ENCODE measurements at places on chromosomes 5 and 9. TPM values are rescaled to one million over a fixed set of nuclear protein-coding genes. Genes with fewer than 3 reads are reported as not detected.

The SLC46A2 gene
- total RNA-seq = under 0.01 TPM

DNA sequence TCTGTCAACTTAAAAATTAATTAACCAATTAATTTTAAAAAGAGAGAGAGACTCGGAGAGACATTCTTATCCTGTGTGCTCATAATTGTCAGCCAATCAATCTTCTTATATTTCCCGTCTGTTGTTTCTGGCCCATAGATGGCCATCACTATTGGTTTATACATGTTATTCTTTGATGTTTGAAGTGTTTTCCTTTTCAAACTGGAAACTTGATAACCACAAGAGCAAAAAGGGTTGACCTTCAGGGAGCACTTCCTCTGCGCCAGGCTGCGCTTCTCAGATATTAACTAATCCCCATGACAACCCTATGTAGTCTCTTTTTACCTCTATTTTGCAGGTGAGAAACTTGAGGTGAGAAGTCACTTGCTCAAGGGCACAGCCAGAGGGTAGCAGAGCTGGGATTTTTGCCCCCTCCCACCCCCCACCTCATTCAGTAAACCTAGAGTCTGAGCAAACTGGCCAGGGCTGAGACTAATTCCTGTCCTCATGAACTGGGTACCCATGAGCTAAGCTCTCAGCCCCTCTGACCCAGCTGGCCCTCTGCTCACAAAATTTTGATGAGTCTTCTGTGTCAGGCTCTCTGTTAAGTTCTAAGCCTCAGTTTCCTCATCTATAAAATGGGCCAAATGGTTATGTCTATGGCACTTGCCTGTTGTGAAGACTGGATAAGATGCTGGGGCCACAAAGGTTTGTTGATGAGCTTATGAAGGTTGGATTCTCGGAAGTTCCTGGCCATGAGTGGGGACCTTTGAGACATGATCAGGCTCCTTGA lies 86.0 kb upstream of the SH3PXD2B start:
- DNase-seq = no peak

DNA sequence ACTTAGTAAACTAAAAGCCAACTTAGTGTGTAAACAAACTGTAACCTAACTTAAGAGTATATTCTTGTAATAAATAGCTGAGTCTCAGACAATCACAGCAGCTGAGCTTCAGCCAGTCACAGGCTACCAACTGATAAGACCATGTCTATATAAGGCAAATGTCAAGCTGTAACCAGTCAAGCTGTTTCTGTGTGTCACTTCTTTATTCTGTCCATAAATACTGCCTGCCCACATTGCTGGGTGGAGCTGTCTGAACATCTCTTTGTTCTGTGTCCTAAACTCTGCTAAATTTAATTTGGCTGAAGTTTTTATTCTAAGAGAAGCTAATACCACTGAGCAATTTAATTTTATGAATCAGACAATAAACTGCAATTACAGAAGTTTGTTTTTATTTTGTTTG lies 412.1 kb upstream of the CDH10 start:
- DNase-seq = no peak

DNA sequence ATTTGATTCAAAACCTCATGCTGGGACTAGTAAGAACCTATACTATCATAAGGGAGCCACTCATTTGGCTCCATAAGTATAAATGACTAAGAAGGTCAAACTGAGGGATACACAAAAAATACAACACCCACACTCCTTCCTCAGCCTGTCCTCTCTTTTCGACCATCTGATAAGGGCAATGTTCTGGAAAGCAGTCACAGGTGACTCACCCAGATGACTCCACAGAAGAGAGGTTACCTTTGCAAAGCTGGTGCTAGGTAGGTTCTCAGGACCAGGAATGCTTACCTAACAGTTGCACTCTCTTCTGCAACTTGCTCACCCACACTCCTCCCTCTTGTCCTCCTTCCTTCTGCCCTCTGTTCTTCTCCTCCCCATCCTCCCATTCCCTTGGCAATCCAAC lies 32.9 kb downstream of the LHFPL2 start:
- DNase-seq = no peak

GRCh38 chr5:153879596-153879995 lies 159.1 kb downstream of the FAM114A2 start:
- no peak for DNase-seq

The MZB1 gene
- not detected for total RNA-seq

DNA sequence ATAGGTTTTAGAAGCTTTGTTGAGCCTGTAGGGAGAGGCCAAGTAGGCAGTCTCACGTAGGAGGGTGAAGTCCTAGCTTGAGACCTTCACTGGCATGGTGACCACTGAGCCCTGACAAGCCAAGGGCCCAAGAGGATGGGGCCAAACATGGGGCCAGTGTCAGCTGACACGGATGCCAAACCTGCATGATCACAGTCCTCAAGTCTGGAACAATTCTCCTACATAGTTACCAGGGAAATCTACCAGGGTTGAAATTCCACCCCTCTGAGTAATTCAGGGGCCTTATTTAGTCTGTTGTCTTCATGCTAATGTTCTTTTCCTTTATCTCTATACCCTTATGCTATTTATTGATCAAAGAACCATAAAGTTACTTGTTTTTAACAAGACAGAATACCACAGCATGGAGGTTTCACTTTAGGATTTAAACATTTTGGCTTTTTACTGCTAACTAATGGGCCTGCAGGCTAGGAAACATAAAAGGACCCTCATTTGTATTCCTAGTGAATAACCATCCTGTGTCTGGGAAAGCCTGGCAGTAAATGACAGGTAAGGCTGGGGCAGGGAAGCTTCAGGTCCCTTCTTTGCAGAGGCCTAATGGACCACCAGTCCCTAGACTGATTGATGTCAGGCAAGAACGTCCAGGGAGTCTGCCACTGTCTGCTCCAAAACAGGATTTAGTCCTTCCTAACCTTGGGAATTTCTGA lies 140.8 kb downstream of the FGF1 start:
- DNase-seq = no peak

The AHRR gene
- 52.2 TPM for total RNA-seq

- no peak for DNase-seq
Measured at GRCh38 chr9:87359264-87359663, 138.4 kb upstream of the DAPK1 start.

The DMRT2 gene
- total RNA-seq = not detected

DNA sequence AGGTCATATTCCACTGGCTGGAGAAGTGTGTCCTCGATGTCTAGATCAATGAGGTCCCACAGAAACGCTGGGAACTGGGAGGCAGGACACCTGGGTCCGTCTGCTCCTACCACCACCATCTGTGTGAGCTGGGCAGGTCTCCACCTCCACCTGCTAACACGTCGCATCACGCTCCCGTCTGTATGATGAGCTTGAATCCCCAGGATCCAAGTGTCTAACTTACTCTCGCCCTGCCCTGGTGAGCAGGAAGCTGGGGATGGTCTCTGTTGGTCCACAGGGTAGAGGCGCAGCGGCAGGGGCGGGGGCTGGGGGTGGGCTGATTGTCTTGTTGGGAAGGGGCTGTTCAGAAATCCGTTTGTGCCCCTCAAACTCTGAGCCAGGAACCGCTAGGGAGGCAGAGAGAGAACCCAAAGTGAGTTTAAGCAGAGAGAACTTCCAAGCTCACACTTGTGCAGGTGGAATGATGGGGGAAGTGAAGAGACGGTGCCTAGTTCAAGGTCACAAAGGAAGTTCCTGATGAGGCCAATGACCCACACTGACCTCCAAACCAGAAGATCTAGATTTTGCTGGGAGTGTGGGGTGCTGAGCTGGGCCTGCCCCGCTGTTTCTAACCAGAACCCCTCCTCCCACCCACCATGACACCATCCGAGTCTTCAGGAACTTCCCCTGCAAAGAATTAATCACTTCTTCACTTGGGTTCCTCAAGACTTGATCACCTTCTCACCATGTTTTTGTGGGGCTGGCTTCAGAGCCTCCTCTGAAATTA lies 21.1 kb downstream of the ORM2 start:
- no peak for DNase-seq
